A375 (cell line): ENCODE measurements at places on chromosomes 6 and 20. TPM values are rescaled to one million over a fixed set of nuclear protein-coding genes. Genes with fewer than 3 reads are reported as not detected.

The PREX1 gene
- 33.1 and 33.9 TPM in 2 replicates for total RNA-seq

The PHACTR2 gene
- 7.5 and 10.4 TPM in 2 replicates for total RNA-seq

The C20orf202 gene
- not detected in 2 replicates for total RNA-seq

The CST11 gene
- not detected in 2 replicates for total RNA-seq

The ZNF133 gene
- total RNA-seq, result 12.4 and 14.1 TPM in 2 replicates

The FERMT1 gene
- 20.9 and 24.0 TPM in 2 replicates for total RNA-seq

The TDRD6 gene
- total RNA-seq, result under 0.01 and 0.03 TPM in 2 replicates

The MOXD1 gene
- 3.6 and 4.1 TPM in 2 replicates for total RNA-seq

The USP49 gene
- total RNA-seq, result 1.2 and 1.8 TPM in 2 replicates
